ENCODE measurements at places on chromosomes 5 and 9. TPM values are rescaled to one million over a fixed set of nuclear protein-coding genes. Genes with fewer than 3 reads are reported as not detected.

DNA sequence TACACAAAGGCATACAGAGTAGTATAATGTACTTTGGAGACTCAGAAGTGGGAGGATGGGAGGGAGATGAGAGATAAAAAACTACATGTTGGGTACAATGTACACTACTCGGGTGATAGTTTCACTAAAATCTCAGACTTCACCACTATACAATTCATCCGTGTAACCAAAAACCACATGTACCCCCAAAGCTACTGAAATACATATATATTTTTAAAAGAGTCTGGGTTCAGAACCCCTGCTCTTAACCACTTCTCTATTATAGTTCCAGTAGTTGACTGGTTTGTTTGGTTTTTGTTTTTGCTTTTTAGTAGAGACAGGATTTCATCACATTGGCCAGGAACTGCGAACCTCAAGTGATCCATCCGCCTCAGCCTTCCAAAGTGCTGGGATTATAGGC, 22.6 kb downstream of the SGTB start:
- no peak for DNase-seq

- DNase-seq, result no peak
Observed at GRCh38 chr5:23523031-23523430, 15.6 kb downstream of the PRDM9 start.

The TNFSF15 gene
- total RNA-seq, result 1.7 TPM

GRCh38 chr5:42886635-42887034, 74.9 kb upstream of the SELENOP start:
- DNase-seq, result no peak

- no peak for DNase-seq
Observed at GRCh38 chr9:123267481-123268198, 746 bp downstream of the STRBP start.

The FRRS1L gene
- total RNA-seq, result 11.9 TPM

GRCh38 chr5:80941496-80941895, 18.7 kb upstream of the RASGRF2 start:
- DNase-seq, result no peak

- no peak for DNase-seq
Observed at GRCh38 chr5:170195961-170196360, 36.8 kb upstream of the C5orf58 start.

GRCh38 chr9:133534346-133535291, at the start of gene ADAMTSL2:
TSS of gene ADAMTSL2 (plus strand) at chr9:133534704. CDS start at chr9:133536713, 2,009 bp downstream.
- peak; percentile 26 for DNase-seq

GRCh38 chr9:18857334-18857733, 175.7 kb downstream of the SAXO1 start:
- no peak for DNase-seq

Data from prostate gland (tissue), 2 donors.